Karpas-422 (cell line): ENCODE measurements at places on chromosomes 7 and 10. TPM values are rescaled to one million over a fixed set of nuclear protein-coding genes. Genes with fewer than 3 reads are reported as not detected.

GRCh38 chr10:77513781-77514331 is 123.8 kb downstream of the KCNMA1 start:
- no peaks in the 10 kb centered on the region for H3K27me3 ChIP-seq
- peak overlapping the region; percentile 8; the same call in 1 of the 2 replicates for H3K27ac ChIP-seq
- H3K4me3 ChIP-seq, result no peak overlapping the region; the same call in 1 of the 2 replicates
- H3K36me3 ChIP-seq, result no peaks in the 10 kb centered on the region
- no peak for DNase-seq

DNA sequence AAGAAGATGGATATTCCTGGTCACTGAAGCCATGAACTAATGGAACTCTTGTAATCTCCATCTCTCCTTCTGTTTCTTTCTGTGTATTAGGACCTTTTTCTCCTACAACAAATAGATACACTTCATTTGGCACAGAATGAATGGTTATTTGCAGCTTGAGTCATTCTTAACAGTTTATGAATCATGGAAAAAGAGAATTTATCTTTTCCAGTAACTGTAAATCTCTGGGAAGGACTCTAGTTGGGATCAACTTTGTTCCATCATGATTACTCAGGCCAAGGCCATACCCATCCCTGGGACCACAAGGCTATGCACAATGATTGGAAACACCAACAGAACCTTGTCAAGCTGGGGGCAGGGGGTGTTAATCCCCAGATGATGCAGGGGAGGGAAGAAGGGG is 36.1 kb upstream of the MDFIC start:
- H3K27ac ChIP-seq, result no peak overlapping the region
- no peaks in the 10 kb centered on the region for H3K4me1 ChIP-seq
- no peaks in the 10 kb centered on the region for H3K27me3 ChIP-seq
- no peaks in the 10 kb centered on the region for H3K36me3 ChIP-seq
- no peak for DNase-seq

The AKR1C8 gene
- not detected in 2 replicates for total RNA-seq

- no peak overlapping the region for H3K27ac ChIP-seq
- DNase-seq, result no peak
- no peaks in the 10 kb centered on the region for H3K36me3 ChIP-seq
Measured at GRCh38 chr10:75347186-75347585, 54.4 kb downstream of the ZNF503 start.

DNA sequence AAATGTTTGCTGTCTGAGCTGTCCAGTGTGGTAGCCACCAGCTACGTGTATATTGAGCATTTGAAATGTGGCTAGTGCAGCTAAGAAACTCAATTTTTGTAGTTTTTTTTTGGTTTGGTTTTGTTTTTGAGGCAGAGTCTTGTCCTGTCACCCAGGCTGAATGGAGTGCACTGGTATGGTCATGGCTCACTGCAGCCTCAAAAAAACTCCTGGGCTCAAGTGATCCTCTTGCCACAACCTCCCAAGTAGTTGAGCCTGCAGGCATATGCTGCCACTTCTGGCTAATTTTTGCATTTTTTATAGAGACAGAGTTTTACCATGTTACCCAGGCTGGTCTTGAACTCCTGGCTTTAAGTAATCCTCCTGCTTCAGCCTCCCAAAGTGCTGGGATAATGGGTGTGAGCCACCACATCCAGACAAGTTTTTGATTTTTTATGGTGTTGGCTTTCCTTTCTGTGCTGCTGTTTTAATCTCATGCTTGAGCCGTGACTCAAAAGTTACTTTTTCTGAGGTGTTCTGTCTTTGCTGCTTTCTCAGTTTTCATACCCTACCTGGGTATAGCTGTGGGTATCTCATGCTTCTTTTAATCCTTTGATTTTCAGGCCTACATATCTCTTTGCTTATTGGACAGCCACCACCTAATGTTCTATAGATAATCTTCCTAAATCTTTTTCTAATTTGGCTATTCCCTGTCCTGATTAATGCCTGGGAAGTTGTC is 16.0 kb downstream of the WAC start:
- no peaks in the 10 kb centered on the region for H3K27me3 ChIP-seq
- DNase-seq, result no peak
- no peak overlapping the region for H3K4me3 ChIP-seq

The KIAA1217 gene
- total RNA-seq, result not detected in 2 replicates

DNA sequence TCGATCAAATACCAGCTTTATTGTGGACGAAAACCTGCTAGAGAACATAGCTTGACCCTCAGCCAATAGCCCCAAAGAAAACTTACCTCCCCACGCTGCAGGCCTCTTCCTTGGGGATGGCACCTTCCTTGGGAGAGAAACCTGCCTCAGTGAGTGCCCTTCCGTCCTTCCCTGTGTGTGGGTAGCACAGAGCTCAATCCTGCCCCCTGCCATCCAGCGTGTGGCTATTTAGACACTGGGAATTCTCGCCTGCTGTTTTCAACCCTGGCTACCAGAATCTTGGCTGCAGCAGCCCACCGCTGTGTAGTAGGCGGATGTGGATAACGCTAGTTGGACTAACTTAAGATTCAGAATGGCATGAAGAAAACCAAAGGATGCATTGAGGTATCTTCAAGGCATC is 238.2 kb downstream of the TEX36 start:
- H3K4me3 ChIP-seq, result no peak overlapping the region
- DNase-seq, result no peak
- no peaks in the 10 kb centered on the region for H3K36me3 ChIP-seq
- H3K27ac ChIP-seq, result no peak overlapping the region
- no peaks in the 10 kb centered on the region for H3K27me3 ChIP-seq

DNA sequence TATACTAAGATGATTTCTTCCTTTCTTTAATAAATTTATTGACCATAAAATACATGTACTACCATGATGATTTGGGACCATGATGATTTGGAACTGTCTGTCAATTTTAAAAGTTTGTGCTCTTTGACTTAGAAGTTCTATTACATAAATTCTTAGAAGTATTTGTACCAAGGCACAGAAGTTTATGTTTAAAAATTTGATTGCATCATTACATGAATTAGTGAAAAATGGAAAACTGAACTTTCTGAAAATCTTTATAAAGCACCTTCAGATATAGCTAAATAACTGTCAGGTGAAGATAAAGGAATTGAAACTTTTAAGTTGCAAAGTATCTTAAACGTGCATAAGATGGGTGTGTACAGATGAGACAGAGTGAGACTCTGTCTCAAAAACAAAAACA is 32.0 kb downstream of the MALSU1 start:
- no peak for DNase-seq
- no peak overlapping the region for H3K4me3 ChIP-seq
- H3K27ac ChIP-seq, result no peak overlapping the region
- H3K27me3 ChIP-seq, result no peaks in the 10 kb centered on the region

DNA sequence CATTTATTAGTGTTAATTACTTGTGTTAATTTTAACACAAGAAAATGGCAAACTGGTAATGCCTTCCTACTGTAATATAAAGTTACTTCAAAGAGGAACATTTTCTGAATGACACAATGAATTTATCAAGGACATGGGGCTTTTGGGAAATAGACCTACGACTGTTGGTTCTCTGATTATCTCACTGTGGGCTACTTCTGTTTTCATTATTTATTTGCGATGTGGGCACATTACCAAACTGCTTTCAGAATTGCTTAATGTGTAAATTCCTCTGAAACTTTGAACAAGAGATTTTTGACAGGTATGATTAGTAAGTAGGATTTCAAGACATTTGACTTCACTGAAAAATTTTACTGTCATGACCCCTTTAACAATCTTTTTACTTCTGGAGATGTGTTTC is 535.6 kb downstream of the CNTNAP2 start:
- H3K27ac ChIP-seq, result no peak overlapping the region
- no peak overlapping the region for H3K4me3 ChIP-seq
- H3K4me1 ChIP-seq, result no peaks in the 10 kb centered on the region
- H3K27me3 ChIP-seq, result no peaks in the 10 kb centered on the region
- no peaks in the 10 kb centered on the region for H3K36me3 ChIP-seq
- no peak for DNase-seq

DNA sequence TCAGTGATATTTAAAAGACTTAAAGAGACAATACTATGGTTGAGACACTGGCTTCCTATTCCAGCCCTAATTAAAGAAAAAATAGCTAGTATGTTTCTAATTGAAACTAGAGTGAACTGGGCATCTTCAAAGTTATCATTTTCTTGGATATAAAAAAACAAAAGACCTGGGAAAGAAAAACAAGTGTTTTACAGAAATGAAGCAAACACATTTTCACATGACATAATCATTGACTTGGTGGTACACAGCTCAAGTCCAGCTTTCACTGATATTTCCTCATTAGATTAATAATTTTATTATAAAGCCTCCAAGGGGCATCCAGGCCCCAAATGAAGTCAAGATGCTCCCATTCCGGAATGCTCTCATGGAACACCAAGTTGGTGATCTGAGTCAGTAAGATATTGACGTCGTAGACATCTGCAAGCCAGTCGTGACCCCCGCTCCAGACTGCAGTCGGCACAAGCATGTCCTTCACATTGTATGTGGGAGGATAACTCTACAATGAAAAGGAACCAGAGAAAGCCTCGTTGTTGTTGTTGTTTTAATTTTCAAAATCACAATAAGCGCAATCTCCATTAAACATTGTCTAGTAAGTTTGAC is 7.5 kb upstream of the CH25H start:
- peaks cover 6% of the 10 kb centered on the region for H3K4me1 ChIP-seq
- H3K4me3 ChIP-seq, result no peak overlapping the region
- H3K36me3 ChIP-seq, result no peaks in the 10 kb centered on the region
- H3K27me3 ChIP-seq, result no peaks in the 10 kb centered on the region
- no peak for DNase-seq
- no peak overlapping the region for H3K27ac ChIP-seq
